Psoas muscle (tissue), 8 donors: ENCODE measurements at places on chromosomes 16 and 17.
A peak's percentile ranks its signal among the peaks of the same experiment; 100 is the strongest.

- no peak for DNase-seq
These were observed 10.8 kb upstream of the ZNF629 start for GRCh38 chr16:30797670-30798309.

- DNase-seq = no peak
These were observed 79.0 kb downstream of the C16orf78 start for GRCh38 chr16:49452578-49452977.

DNA sequence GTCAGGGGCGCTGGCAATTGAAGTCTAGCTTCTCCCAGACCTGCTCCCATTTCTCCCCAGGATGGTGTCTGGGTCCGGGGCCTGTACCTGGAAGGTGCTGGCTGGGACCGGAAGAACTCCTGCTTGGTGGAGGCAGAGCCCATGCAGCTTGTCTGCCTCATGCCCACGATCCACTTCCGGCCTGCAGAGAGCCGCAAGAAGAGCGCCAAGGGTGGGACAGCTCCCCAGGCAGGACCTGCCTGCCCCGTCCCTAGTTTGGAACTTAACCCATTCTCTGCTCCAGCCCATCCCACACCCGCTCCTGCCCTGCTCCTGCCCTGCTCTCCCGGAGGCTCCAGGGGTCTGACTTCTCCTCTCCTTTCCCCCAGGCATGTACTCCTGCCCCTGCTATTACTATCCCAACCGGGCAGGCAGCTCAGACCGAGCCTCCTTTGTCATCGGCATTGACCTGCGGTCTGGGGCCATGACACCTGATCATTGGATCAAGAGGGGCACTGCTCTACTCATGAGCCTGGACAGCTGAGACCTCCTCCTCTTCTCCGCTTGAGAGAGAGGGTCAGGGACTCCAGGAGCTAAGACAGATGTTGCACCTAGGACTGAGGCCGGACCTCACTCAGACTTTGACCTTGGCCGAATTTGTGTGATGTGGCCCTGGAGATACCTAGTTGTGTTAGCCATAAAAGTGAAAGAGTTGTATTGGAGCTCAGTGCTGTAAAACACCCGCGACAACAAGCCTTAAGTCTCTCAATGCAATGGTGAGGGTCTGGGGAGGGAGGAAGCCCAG lies 814 bp upstream of the KDM6B start:
- no peak for DNase-seq

DNA sequence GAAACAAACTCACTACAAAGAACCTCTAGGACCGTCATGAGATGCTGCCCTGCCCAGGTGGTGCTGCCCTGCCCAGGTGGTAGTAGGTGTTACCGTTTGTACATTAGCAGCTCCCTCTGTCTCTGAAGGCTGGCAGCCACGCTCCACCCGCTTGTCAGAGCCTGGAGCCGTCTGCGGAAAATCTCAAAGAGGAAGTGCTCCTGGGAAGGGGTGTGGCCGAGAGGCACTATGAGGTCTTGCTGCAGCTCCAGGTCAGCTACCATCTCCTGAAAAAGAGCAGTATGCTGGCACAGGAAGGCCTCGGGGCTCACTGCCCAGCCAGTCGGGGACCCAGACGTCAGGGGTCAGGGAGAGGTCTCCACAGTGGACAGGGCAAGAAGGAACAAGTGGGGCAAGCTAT lies 28.3 kb downstream of the ZNF276 start:
- no peak for DNase-seq

GRCh38 chr16:15751940-15752339 lies 101.9 kb downstream of the NDE1 start:
- DNase-seq = no peak

DNA sequence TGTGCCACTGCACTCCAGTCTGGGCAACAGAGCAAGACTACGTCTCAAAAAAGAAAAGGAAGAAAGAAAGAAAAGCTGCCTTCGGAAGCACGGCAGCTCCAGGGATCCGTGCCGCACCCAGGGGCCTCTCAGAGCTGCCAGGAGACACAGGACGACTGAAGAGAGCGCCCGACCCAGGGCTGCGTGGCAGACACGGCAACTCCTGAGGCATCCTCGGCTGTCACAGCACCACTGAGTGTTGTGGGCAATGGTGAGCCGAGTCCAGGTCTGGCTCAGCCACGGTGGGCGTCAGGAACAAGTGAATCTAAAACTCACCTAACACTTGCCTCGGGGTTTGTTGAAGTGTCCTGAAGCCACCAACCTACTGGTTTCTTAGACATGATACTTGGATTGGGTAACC lies 28.8 kb downstream of the PDIA2 start:
- no peak for DNase-seq

DNA sequence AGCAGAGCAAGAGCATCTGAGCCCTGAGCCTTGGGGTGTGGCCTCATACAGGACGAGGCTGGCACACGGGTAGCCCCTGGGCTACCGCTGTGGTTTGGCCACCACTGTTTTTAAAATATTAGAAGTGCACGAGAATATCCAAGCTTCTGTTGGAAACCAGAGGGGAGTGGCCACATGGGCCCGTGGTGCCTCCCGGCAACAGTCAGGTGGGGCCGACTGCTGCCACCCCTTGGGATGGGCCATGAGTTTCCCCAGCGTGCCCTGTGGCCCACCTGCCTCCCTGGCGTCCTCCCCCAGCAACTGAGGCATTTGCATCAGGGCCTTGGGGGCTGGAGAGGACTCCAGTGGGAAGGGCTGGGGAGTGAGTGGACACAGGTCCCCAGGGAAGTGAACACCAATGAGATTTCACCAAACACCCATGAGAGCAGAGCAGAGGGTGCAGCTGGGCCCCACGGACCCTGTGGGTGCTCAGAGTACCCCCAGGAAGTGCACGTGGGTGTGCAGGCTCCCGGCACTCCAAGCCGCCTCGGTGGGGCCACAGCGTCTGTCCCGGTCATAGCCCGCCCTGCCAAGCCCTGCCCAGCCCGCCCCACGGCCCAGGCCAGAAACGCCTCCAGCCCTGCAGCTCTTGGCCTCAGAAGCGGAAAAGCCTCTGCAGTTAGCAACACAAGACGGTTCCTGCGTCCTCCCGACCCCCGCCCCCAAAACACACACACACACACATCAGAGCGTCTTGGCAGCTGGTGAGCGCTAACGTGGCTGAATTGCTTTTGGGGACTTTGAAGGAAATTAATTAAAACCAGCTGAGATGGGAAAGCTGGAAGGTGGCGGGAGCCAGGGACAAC lies 22.7 kb downstream of the ZNF469 start:
- peak; percentile 55 for DNase-seq

DNA sequence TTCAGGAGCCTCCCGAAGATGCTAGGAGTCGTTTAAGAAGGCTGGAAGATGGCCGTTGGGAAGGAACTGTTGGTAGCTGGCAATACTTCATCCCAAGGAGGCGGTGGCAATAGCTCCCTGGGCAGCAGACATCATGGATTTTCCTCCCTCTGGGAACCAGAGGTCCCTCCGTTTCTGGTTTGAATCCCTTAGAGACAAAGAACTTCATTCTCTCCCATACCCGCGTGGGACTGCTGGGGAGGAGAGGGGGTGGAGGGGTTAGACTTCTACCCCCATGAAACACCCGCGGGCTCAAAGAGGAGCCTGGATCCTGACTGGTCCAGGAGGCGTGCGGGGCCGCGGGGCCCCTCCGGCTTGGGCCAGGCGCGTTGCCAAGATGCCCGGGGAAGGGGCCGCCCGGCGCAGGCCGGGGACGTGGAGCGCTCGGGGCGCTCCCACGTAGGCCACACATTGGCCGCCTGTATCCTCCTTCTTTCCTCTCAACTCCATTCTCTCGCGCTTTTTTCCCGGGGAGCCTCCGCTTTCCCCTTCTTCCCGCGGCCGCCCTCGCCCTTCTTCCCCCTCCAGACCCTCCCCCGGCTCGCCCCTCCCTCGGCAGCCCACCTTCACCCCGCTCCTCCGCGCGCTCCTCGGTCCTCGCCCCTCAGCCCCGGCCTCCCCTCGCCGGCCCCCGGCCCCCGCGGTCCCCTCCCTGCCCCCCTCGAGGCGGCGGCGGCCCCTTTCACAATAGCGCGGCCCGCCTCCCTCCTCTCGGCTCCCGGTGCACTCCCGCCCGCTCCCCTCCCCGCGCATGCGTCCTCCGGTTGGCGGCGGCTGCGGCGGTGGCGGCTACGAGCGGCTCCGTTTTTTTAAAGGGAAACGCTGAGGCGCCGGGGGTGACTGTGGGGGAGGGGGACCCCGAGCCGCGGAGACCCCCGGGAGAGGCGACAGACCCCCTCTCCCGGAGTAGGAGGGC lies at the start of gene MSL1:
TSS of gene MSL1 (plus strand) at position 791 of the 955 bp plus-strand sequence. CDS start 642 bp downstream, outside the sequence.
- peak; percentile 95 for DNase-seq

GRCh38 chr17:36135465-36135864 lies 31.8 kb downstream of the CCL4 start:
- no peak for DNase-seq

- no peak for DNase-seq
These were observed 39.0 kb downstream of the CUEDC1 start for GRCh38 chr17:57915985-57916757.

- DNase-seq = no peak
These were observed 17.0 kb downstream of the N4BP1 start for GRCh38 chr16:48592839-48593429.

DNA sequence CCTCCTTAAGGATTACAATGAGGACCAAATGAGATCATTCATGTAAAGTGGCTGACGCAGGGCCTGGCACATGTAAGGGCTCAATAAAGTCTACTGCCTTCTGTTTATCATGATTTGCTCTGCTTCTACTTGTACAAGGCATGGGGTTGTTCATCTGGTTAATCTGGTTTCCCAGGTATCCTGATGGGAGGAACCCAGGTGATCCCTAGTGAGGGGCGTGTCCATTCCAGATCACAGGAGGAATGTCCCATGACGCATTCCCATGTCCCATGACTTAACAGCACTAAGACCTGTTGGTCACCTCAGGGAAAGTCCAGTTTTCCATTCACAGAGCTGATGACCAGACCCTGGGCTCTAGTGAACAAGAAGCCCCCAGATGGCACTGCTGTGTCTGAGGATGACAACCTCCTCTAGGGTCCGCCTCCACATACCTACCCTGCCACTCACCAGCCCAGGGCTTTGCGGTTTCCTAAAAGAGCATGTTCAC lies 11.5 kb upstream of the TPPP3 start:
- DNase-seq = no peak

DNA sequence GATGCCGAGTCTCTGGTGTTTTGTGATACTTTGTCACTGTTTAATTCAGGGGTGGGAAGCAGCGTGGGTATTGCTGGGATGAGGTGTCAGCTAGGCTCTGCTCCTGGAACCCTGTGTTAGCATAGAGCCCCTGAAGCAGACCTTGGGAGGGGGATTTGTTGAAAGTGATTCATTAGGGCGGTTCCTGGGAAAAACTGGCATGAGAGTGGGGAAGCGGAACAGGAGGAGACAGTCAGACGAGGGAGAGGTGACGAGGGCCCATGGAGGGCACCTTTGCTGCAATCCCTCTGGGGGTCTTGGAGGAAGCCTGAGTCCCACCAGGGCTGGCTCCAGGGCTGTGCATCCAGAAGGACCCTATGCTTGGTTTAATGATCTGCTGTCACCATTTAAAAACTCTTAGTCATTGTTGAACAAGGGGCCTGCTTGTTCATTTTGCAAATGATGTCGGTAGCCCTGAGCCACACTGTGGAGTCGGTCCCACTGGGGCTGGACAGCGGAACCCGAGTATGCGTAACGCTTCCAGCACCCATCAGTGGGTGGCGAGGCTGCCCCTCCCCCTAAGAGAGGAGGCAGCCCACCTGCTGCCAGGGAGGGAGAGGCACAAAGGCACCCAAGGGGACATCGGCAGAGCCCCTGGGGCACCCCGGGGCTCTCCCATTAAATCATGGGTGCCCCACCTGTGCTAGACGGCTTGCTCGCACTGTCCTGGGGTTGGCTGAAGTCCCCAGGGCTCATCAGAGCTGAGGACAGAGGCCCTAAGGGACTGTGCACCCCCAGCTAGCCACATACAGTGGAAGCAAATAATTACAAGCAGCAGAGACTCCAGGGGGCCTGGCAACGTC lies 35.4 kb downstream of the WFDC1 start:
- DNase-seq = no peak

DNA sequence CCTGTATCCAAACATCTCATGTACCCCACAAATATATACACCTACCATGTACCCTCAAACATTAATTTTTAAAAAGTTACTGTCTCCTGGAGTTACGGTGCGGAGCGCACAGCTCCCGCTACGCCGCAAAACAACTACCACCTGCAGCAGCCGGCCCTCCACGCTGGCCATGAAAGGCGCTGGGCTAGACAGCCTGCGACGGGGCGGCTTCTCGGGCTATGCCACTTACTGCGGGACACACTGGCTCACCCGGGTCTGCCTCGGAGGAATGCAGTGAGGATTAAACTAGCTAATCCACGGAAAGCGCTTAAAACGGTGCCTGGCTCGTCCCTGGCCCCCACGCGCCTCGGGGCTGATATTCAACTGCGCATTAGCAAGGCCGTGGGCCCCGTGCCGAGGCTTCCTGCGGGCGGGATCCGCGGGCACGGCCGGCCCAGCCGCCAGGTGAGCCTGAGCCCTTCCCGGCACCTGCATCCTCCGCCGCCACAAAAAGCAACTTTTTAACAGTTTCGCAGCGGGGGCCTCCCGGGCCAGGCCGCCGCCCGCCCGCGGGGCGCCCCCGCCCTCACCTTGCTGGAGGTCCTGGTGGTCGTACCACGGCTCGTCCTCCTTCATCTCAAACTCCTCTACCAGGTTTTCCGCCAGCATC lies 633 bp downstream of the CDR2 start:
- DNase-seq = peak; percentile 62

- no peak for DNase-seq
These were observed 43.2 kb upstream of the ZFHX3 start for GRCh38 chr16:73091174-73091573.
